COR-L47 (cell line): ENCODE measurements at places on chromosomes 11 and 22.
A peak's percentile ranks its signal among the peaks of the same experiment; 100 is the strongest.

GRCh38 chr11:75434886-75435570 is 2.0 kb upstream of the KLHL35 start:
- no peak for DNase-seq

DNA sequence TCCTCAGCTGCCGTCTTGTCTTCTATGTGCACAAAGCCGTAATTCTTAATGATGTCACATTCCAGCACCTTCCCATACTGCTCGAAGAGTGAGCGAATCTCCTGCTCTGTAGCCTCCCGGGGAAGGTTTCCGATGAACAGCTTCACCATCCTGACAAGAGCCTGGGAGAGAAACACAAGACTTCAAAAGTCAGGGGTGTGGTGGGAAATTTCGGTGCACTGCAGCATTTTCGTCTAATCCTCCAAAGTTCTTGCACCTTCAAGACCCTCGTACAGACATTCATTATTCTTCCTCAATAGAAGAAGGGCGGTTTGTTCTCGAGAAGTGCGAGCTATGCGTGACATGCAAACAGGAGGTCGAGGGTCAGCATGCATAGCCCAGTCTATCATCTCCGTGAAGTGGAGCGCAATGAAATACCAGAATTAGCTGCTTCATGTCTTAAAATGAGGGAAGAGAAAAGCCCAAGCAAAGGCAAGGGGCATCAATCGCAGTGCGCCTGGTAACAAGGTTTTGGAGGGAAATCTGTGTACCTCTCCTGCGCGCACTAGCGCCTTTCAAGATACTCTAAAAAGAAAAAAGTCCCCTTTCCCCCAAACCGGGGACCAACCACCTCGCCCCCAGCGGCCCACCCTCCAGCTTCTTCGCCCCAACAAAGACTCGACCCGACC is 622 bp downstream of the RBM4B start:
- no peak for DNase-seq

DNA sequence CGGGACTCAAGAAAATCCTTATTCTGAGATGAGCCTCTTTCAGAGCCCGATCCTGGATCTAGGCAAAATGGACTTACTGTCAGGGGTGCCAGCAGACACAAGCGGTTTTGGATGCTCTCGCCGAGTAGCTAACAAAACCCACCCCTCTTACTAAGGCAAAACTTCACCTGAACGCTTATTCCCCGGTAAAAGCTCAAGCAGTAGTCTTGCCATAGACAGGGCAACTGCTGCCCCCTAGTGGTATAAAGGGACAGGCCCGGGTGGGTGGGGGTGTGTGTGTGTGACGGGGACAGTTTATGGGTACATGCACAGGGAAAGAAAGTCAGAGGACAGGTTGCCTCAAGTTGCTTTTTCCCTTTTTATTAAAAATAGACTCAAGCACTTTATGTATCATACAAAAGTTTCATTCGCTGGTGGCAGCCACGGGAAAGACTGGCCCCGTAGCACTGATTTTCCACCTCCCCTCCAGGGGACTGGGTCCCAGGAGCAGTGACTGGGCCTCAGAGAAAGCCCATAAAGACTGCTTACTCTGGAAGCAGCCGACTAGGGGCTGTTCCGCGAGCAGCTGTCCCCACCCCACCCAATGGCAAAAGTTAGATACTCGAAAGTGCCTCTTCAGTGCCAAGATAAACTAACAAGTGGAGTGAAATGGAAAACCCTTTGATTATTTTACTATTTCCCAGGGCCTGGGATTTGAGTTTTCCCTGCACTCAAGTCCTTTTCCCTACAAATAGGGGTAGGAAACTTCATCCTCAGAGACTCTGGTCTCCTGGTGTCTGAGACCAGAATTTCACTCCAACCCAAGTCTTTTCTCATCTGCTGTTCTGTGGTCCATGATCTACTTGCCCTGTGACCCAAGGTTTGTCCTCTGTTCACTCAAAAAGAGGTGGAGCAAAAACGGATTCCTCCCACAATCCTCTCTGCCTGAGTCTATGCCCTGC is 4.7 kb downstream of the YPEL4 start:
- peak; percentile 72 for DNase-seq

DNA sequence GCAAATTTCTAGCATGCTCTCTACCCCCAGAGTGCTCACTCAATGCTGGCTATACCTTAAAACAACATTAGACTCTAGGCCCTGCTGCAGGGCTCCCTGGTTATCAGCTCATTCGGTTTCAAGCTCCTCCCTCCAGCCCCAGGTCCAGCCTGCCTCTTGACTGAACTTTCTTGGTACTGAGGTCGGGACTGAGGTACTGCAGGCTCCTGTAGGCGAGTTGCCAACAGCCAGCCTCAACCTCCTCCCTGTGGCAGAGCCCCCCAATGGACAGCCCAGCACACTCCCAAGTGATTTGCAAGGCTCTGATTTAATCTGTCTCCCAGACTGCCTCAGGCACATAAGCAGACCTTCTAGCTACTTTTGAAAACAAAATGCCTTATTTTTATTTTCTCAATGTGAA is 73.6 kb upstream of the EIF3M start:
- DNase-seq = no peak

DNA sequence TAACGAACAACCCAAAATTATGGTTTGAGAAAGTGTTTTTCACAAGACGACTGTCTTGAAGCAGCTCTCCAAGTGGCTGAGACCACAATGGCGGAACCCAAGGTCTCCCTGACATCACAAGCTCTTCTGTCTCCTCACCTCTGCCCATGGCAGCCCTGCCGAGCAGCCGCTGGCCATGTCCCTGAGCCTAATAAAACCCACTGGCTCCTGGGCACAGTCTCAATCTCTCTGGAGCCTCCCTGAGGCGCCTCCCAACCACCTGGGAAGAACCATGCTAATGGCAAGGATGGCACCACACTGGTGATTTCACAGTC is 50.0 kb downstream of the CLTCL1 start:
- DNase-seq = no peak

DNA sequence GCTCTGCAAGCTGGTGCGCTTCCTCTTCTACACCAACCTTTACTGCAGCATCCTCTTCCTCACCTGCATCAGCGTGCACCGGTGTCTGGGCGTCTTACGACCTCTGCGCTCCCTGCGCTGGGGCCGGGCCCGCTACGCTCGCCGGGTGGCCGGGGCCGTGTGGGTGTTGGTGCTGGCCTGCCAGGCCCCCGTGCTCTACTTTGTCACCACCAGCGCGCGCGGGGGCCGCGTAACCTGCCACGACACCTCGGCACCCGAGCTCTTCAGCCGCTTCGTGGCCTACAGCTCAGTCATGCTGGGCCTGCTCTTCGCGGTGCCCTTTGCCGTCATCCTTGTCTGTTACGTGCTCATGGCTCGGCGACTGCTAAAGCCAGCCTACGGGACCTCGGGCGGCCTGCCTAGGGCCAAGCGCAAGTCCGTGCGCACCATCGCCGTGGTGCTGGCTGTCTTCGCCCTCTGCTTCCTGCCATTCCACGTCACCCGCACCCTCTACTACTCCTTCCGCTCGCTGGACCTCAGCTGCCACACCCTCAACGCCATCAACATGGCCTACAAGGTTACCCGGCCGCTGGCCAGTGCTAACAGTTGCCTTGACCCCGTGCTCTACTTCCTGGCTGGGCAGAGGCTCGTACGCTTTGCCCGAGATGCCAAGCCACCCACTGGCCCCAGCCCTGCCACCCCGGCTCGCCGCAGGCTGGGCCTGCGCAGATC is 16.5 kb downstream of the P2RY2 start:
- no peak for DNase-seq

GRCh38 chr22:27962268-27963044 is 43.4 kb upstream of the PITPNB start:
- DNase-seq = no peak

- peak; percentile 22 for DNase-seq
These were observed 62.1 kb upstream of the NUP50 start for GRCh38 chr22:45101515-45102227.

DNA sequence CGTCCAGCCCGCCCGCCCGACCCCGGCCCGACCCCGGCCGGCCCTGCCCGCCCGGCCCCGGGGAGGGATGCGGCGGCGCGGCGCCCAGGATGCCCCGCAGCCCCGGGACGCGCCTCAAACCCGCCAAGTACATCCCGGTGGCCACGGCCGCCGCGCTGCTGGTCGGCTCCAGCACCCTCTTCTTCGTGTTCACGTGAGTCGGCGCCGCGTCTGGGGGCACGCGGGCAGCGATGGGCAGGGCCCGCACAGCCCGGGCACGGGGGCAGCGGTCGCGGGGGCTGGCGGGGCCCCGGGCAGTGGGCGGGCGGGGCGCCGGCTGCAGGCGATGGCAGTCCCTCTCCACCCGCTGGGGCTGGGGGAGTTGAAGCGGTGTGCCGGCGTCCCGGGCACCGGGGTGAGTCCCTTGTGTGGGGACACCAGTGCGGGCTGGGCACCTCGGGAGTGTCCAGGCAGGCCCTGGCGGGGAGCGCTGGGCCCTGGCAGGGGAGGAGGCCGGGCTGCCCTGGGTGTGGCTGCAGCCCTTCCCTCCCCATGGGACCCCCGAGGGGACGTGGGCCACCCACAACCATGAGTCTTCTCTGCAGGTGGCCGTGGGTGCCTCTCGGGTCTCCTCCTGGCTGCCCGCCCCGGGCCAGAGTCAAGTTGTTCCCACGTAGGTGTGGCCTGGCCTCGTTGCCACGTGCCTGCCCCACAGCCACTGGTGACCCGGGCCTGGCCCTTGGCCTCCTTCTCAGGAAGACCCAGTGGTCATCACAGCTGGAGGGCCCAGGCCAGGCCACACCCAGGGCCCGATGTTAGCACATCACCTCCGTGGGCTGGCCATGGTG is 468 bp downstream of the ZDHHC8 start:
- no peak for DNase-seq

DNA sequence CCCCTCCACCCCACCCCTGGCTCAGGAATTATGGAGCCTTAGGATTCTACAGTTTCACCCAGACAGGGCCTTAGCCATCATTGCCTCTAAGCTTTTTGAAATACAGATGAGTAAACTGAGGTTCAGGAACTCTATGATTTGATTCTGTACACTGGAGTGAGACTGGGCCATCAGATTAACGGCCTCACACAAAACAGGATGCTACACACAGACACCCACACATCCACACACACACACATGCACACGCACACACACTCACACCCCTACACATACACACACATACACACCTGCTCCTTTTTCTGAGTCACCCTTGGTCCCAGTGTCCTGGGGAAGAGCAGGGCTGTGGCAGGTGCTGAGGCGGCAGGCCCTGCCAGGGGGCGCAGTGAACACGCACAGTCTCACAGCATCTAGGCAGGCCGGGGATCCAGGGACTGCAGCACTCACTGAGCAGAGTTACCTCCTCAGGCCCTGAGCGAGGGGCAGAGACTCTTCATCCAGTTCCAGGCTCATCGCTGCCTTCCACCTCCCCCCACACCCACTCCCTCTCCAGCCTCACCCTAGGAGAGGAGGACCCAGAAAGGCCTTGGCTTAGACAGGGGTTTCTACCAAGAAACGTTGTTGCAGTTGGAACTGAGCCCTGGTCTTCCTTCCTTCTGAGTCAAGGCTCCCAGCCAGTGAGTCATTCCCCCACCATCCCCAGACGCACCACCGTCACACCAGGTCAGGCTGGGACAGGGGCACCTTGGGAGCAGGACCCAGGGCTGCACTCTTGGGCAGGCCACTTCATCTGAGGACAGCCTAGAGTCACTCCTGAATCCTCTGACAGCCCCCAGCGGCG is 89.8 kb upstream of the PARVA start:
- peak; percentile 58 for DNase-seq

DNA sequence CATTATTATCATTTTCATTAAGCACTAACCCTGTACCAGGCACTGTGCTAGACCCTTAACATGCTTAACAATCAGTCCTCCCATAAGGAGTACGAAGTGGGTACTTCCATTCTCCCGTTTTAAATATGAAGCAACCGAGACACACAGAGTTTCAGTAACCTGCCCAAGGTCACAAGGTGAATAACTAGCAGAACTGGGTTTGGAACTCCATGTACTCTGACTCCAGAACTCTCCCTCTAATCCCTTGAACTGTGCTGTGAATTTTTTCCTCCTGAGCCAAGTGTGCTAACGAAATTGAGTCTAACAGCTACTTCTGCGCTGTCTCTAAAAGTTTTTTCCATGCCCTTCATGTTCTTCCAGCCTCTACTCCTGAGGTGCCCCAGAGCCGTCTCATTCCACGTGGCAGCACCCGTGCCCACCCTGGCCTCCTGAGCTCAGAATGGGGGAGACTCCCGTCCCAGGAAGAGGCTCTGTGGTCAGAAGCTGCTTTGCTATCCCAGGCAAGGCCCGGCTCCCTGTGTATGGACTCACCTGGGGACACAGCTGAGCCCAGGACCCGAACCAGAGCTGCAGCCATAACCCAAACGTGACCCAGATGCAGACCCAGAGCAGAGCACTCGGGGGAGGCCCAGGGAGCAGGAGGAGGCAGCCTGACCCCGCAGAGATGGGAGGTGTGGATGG is 8.6 kb upstream of the TRIM29 start:
- DNase-seq = no peak

- no peak for DNase-seq
These were observed 2.2 kb downstream of the RPL3 start for GRCh38 chr22:39317084-39317774.

GRCh38 chr11:63536669-63537292 is at the start of gene PLAAT4:
PLAAT4 (plus strand) TSS chr11:63536808; CDS start chr11:63536869, 61 bp downstream.
- no peak for DNase-seq

- DNase-seq = no peak
These were observed 103.1 kb downstream of the TEAD1 start for GRCh38 chr11:12777208-12777874.

- DNase-seq = peak; percentile 44
These were observed at the start of gene PTPRJ for GRCh38 chr11:47980088-47980906. PTPRJ (plus strand) TSS chr11:47980559; CDS start chr11:47980913, 354 bp downstream.

- DNase-seq = no peak
These were observed 660.3 kb downstream of the TBC1D22A start for GRCh38 chr22:47422736-47423135.

- no peak for DNase-seq
These were observed 39.3 kb downstream of the LRP5 start for GRCh38 chr11:68351450-68352275.

DNA sequence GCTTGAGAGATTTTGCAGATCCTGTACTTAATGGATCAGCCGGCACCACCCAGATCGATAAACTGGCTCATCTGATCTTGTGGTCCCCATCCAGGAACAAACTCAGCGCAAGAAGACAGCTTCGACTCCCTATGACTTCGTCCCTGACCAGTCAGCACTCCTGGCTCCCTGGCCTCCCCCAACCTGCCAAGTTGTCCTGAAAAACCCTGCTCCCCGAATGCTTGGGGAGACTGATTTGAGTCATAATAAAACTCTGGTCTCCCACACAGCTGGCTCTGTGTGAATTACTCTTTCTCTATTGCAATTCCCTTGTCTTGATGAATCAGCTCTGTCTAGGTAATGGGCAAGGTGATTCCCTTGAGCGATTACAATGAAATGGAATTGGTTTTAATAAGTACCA is 29.5 kb downstream of the OR2AG2 start:
- DNase-seq = no peak

- DNase-seq = no peak
These were observed 36.9 kb downstream of the GGTLC2 start for GRCh38 chr22:22681221-22681739.

- no peak for DNase-seq
These were observed 69.4 kb upstream of the AMPD3 start for GRCh38 chr11:10385696-10386095.

DNA sequence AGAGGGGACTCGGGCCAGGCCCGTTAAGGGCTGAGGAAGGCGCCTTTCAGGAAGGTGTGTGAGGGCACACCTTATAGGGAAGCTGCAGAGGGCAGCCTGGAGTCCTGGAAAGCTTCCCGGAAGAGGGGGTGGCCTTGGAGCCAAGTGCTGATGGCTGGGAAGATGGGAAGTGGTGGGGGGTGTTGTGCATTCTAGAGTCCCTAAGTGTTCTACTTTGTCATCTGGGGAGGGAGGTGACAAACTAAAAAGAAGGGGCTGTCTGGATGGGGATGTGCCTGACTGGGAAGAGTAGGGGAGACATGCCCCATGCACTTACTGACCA is 6.8 kb downstream of the ZDHHC8 start:
- no peak for DNase-seq
